ENCODE measurements at places on chromosomes 11 and 22. TPM values are rescaled to one million over a fixed set of nuclear protein-coding genes. Genes with fewer than 3 reads are reported as not detected.
A peak's percentile ranks its signal among the peaks of the same experiment; 100 is the strongest.

Gene SLC37A2
- total RNA-seq = 4.1 TPM

Gene DGAT2
- 1.5 TPM for total RNA-seq

Gene SYNGR1
- 12.9 TPM for total RNA-seq

Gene OR51A7
- total RNA-seq = not detected

Gene AKIP1
- total RNA-seq = 2.6 TPM

DNA sequence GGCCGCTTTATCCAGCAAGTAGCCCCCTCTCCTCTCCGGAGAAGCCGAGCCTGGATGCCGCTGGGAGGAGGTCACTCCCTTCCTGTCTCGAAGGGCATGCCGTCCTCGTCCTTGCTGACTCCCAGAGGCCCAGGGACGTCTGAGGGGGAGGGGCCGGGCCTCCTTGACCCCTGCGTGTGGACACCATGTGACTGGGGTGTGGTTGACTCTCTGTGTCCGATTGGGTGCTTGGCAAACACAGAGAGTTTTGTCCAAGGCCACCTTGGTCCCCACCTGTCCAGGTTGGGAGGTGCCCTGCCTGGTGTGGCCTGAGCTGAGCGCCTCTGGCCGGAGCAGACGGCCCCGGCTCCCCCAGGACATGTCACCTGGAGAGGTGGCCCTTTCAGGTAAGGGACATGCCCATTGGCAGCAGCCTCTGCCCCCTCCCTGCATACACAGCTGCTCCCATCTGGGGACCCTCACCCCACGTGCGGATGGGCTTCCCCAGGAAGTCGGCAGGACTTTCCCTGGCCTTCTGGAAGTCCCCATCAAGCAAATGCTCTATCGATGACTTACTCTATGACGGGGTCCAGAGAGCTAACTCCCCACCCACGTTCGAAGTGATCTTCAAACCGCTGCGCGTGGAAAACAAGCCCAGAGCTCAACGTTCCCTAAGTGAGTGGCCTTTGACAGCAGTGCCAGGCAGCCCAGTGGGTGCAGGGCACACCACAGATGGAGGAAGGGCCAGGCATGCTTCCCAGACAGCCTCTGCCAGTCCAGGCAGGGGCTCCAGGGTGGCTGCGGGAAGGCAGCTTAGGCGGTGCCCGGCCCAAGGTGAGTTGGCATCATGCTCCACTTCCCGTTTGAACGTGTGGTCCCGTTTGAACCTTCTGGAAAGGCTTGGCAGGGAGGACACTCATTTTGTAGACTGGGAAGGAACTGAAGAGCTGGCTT is at the start of gene SMIM38:
Gene SMIM38 (plus strand): TSS at position 634 of the 933 bp plus-strand sequence. CDS start 1,912 bp downstream, outside the sequence.
- H3K4me1 ChIP-seq = no peaks in the 10 kb centered on the region
- H3K27ac ChIP-seq = no peak within 1 kb of the TSS
- no peak within 1 kb of the TSS for H3K4me3 ChIP-seq
- no peaks in the 10 kb centered on the region for H3K27me3 ChIP-seq

Gene PIWIL4
- total RNA-seq = 9.0 TPM

GRCh38 chr22:32751065-32751767 is 50.3 kb upstream of the TIMP3 start:
- no peak for DNase-seq
- no peak overlapping the region for H3K4me3 ChIP-seq
- no peak overlapping the region for H3K27ac ChIP-seq
- no peaks in the 10 kb centered on the region for H3K36me3 ChIP-seq

Gene MFNG
- total RNA-seq = 35.4 TPM

GRCh38 chr11:64251016-64251752 is at the start of gene PLCB3:
Gene PLCB3 (plus strand): TSS chr11:64251530. CDS start chr11:64251650, 120 bp downstream.
- no peaks in the 10 kb centered on the region for H3K4me1 ChIP-seq
- H3K4me3 ChIP-seq = peak within 1 kb of the TSS; percentile 82
- no peaks in the 10 kb centered on the region for H3K36me3 ChIP-seq
- no peaks in the 10 kb centered on the region for H3K27me3 ChIP-seq
- peak; percentile 70 for DNase-seq
- H3K27ac ChIP-seq = peak within 1 kb of the TSS; percentile 75

Gene C2CD2L
- 2.6 TPM for total RNA-seq

Gene LMO2
- 22.4 TPM for total RNA-seq

DNA sequence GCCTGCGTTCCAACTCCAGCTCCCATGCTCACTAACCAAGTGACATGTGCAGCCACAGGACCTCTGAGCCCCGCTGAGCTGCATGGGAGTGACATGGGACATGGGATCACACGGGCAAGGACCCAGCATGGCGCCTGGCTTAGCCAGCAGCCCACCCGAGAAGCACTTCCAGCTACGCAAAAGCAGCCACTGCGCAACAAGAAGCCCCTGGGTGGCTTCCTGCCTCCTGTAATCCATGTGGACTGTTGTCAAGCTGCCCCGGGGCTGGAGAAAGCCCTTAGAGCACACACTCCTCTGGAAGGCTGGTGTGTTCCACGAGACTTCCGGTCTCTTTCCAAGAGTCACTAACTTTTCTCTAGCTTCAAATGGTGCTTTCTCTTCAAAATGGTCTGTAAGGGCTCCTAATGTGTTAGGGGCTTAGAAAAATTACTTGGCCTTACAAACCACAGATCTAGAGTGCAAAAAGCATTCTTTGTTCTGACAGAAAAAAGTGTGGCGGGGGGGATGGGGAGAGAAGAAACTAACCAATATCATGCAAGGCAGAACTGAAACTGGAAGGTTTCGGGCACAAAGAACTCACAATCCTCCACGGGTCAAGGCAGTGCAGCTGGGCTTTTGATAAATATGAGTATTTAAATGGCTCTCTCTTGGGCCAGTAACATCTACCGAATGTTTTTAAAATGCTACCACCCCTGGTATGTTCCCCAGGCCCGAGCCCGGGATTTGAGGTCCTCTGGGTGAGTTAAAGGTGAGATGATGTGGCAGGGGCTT is 5.5 kb downstream of the C11orf24 start:
- H3K27ac ChIP-seq = no peak overlapping the region
- DNase-seq = no peak
- H3K27me3 ChIP-seq = no peaks in the 10 kb centered on the region
- no peak overlapping the region for H3K4me3 ChIP-seq
- no peaks in the 10 kb centered on the region for H3K36me3 ChIP-seq
